ENCODE measurements at places on chromosomes 16 and 17.
A peak's percentile ranks its signal among the peaks of the same experiment; 100 is the strongest.

DNA sequence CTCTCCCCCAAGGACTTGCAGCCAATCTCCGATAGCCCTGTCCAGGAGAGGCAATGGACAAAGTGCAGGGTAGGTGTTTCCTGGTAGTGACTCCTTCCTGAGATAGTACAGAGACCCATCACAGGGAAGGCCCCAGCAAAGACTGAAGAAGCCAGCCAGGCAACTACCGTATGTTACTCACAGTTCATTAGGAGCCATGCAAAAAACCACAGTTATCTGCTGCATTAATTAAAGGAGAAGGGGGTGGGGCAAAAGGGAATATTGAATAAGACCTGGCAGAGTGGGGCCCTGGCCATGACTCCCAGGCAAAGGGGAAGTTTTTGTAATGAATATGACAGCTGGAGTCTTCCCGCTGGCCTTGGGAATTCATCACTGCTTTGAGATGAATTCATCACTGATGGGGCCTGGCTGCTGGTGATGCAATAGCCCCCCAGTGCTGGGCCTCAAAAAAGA is 2.5 kb upstream of the SLC13A2 start:
- peak; percentile 65 for ATAC-seq

DNA sequence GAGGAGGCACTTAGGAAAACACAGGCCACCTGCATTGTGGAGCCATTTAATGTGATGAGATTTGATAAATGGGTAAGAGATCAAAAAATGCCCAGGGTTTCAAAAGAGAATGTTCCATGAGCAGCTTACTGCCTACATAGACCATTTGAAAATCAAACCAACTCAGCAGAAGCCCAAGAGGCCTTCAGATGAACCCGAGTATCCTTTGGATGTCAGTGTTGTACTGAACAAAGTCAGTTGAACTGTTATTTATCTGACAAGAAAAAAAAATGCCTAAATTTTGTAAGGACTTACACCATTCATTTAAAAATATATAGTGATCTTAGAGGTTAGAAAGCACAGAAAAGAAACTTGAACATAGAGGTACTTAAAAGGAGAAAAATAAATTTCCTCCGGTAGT is 381.7 kb downstream of the ZFHX3 start:
- ATAC-seq = no peak

GRCh38 chr17:12257176-12257575 is 236.5 kb downstream of the MAP2K4 start:
- no peak for ATAC-seq

DNA sequence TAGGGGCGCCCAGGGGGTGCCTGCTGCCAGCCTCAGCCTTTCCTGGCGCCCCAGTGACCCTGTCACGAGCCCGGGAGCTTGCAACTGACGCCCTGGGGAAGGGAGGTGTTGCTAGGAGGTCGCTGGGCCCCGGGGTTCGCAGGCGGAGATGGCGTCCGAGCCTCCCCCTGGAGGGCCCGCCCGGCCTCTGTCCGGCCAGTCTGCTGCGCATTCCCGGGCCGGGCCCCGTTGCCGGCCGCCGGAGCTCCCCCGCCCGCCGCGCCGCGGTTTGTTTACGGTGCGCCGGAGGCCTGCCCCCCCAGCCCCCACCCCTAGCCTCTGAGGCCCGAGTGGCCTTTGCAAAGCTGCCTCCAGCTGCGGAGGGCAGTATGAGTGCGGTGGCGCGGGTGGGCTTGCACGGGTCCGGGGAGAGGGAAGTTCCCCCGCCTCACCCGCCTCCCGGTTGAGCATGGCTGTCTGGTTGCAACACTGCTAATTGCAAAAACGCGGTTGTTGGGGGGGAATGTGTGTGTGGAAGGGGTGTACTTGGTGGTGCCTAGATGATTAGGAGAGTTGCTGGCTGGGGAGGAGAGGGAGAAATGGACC is 514 bp downstream of the THRA start:
- peak; percentile 68 for ATAC-seq

GRCh38 chr16:10929853-10930754 is 12.2 kb downstream of the DEXI start:
- no peak for ATAC-seq
